Activated CD4-positive, alpha-beta T cell treated with anti-CD3 and anti-CD28 coated beads, Interleukin-2, Interleukin-4, amounts not matched to agents 100 ng/mL and 50 ng/mL, durations not matched to agents 16 hours and 8 hours (primary cell): ENCODE measurements at places on chromosomes 5 and 9.

DNA sequence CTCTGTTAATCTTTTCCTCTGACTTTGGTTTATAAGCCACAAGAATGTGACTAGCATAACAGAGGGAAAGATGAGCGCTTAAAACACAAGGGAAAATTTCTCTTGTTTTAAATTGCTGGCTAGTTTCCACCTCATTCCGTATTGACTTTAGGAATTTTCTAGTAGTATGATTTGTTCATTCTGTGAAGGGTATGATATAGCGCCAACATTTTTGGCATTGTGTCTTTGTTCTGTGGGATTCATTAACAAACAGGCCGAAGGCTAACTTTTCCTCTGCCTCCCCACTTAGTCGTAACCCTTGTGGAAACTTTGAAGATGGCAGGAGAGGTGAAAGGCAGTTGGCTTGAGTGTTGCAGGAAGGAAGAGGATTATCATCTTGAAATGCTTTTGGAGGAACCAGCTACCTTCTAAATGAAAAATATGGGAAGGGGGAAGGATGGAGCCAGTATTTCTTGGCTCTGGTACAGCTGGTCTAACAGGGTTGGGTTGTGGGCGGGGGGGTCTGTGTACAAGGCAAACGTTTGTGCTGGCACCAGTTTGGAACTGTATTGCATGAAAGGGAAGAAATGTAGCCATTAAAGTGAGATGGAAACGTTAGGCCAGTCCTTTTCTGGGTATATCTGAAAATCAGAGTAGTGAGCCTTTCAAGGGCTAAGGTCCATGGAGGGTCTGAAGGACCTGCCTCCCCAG is 21.5 kb upstream of the DMRT2 start:
- DNase-seq = no peak

- no peak for DNase-seq
Observed at GRCh38 chr5:38823503-38823902, 22.3 kb upstream of the OSMR start.

DNA sequence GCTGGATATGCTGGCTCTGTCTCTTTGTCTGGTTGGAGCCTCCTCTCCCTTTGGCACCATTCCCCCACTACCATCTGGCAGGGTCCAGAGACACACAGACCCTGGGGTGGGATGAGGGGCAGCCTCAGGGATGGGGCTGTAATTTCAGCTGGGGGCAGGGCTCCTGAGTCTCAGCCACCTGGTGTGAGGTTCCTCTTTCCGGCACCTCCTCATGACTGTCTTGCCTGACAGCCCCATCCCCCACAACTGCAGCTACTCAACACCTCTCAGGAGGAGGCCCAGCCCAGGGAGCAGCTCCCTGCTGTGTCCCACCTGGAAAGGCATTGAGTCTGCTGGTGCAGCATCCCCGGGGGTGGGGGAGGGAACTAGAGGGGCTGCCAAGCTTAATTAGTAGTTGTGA is 11.7 kb upstream of the RPS14 start:
- DNase-seq = no peak

DNA sequence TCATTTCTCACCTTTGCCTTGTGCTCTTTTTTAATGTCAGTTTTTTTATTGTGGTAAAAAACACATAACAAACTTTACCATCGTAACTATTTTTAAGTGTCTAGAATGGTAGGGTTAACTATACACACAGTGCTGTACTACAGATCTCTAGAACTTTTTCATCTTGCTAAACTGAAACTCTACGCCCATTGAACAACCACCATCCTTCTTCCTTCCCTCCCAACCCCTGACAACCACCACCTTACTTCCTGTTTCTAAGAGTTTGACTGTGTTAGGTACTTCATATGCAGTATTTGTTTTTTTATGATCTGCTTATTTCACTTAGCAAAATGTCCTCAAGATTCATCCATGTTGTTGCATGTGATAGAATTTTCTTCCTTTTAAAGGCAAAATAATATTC is 54.9 kb downstream of the PSAT1 start:
- no peak for DNase-seq

GRCh38 chr5:67140413-67140812 is 56.2 kb downstream of the CD180 start:
- DNase-seq = no peak

- DNase-seq = no peak
Observed at GRCh38 chr5:154039458-154039829, 677 bp downstream of the MFAP3 start.

DNA sequence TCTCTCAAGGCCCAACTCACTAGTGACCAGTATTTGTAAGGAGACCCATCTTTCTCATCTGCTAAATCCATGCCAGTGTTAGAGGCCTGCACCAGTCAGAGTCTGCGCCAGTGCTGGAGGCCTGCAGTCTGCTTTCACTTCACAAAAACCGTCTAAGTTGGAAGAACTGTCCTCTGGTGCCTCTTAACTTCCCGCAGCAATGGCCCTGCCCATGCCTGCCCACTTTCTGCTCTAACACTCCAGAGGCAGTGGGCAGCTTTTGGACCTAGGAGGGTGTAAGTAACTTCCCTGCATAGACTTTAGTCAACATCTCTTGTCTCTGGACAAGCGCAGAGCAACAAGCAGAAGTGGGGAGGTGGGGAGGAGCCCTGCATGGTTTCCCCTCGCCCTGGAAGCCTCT is 152.9 kb downstream of the AUH start:
- no peak for DNase-seq

- DNase-seq = no peak
Observed at GRCh38 chr5:87787625-87788256, 375.0 kb upstream of the CCNH start.

GRCh38 chr9:72327631-72328030 is 37.4 kb downstream of the ZFAND5 start:
- DNase-seq = no peak

DNA sequence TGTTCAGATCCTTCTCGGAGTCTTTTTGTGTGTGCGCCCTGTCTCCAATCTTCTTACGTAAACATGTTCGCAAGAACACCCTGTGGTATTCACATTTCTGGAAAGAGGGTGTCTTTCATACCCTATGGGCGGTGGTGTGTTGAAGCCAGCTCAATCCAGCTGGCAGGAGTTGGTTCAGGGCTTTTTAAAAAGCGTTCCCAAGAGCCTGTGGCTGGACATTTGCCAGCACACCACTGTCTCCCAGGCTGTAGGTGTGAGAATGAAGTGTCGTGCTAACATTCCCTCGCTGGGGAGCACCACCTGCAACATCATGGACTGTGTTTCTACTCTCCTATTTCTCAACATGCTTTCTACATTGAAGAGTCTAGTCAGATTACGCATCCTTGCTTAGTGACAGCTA is 51.7 kb downstream of the S1PR3 start:
- DNase-seq = no peak

DNA sequence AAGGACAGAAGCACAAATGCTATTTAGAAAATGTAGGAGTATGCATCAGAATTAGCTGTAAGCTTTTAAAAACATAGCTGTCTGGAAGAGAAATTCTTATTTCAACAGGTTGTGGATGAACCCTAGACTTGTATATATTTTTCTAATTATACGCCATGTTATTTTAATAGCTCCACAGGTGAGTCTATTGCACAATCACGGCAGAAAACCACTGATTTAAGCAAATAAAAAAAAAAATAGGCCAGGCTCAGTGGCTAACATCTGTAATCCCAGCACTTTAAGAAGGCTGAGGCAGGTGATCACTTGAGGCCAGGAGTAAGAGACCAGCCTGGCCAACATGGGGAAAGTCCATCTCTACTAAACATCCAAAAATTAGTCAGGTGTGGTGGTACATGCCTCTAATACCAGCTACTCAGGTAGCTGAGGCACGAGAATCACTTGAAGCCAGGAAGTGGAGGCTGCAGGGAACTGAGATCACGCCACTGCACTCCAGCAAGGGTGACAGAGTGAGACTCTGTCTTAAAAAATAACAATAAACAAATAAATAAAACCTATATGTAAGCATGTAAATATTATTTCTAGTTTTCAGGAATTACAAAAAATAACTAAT is 11.7 kb downstream of the TRIM23 start:
- no peak for DNase-seq

- no peak for DNase-seq
Observed at GRCh38 chr9:82488313-82489200, 500.0 kb downstream of the SPATA31D1 start.

GRCh38 chr9:95167998-95168397 is 149.5 kb downstream of the FANCC start:
- DNase-seq = peak; percentile 93
